ENCODE measurements at places on chromosomes 2 and 18.

GRCh38 chr2:222751238-222751637 lies 79.8 kb downstream of the MOGAT1 start:
- DNase-seq, result no peak

- peak; percentile 65 for DNase-seq
Measured at GRCh38 chr2:205868773-205869333, 186.6 kb downstream of the NRP2 start.

DNA sequence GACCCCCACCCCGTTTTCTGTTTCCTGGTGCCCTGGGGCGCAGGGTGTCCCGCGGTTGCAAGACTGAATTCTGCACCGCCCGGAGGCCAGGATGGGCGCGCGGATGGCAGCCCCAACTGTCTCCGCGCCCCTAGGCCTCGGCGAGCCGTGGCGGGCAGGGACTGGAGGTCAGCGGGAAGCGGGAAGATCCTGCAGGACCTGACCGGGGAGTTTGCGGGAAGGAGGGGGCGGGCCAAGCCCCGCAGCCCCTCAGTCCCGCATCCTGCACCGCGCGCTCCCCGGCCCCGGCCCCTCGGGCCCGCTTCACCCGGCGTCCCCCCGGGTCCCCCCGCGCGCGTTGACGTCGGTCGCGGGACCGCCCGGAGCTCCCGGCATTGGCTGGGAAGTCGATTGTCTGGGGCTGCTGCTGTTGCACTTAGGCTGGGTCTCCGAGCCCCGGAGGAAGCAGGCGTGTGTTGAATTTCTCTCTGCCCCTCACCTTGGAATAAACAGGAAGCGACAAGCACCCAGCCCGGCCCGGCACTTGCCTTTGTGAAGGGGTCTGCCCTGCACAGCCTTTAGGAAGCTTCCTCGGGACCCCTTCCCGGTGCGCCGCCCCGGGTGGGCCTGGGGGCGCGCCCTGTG lies at the start of gene LDLRAD4:
Gene LDLRAD4, plus strand, starts transcription at position 393 of the 624 bp plus-strand sequence.
- DNase-seq, result no peak

- DNase-seq, result no peak
Measured at GRCh38 chr2:206095536-206096332, 9.8 kb upstream of the INO80D start.

DNA sequence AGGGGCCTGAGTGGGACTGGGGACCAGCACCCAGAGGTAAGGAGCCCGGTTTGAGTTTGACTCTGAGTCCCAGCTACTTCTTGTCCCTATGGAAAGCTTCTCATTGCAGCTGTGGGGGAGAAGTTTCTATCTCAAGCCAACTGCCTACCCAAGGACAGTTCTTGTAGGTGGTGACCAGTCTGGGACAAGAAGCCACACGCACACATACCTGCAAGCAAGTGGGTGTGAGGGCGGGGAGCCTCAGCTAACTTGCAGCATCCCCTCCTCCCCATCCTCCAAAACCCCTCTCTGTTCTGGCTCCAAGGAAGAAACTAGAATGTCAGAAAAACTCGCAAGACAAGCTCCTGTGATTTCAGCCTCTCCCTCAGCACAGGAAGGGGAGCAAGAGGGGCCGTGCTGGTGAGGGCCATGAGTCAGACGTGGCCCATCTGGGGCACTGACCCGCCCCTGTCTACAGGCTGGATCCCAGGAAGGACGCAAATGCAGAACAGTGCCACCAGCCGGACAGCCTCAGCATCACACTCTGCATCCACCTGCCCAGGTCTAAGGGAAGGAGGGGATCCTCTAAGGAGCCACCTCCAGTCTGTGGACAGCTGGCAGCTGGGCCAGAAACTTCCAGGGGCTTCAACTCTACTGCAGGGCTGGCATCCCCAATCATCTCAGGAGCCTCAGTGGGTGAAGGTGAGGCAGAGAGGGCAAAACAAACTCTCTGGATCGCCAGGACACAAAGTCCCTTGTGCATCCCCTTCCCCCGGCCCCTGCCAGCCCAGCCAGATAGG lies 103.4 kb downstream of the TNS1 start:
- DNase-seq, result peak; percentile 76

DNA sequence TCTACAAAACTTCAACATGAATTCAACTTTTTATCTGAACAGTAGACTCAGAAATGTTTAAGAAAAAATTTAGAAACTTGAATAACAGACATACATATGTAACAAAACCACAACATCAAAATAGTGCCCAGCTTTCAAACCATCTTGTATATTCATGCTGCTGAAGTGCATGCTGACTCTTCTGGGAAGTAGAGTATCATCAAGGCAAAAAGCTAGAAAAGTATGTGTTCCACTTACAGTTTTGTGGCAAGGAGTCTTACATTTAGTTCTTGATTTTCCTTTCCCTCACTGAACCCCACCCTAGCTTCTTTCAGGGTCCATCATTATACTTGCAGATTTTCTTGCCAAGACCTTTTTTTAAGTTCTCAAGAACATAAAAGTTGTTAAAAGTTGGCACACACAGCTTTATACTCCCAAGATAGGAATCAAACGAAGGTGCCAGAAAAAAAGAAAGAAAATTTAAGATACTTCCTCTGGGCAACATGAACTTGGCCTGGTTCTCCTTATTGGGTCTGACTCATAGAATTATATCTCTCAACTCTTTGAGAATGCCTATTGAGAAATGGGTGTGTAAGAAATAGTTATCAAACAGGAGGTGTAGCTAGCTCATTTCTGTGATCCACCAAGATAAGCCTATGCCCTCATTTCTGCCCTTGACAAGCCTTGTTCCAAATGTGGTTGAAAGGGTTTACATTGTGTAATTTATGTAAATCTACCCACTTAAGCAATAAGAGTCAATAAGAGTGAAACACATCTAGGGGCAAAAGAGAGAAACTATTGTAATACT lies 667.6 kb upstream of the ACVR2A start:
- no peak for DNase-seq

GRCh38 chr18:70397259-70397925 lies 108.5 kb downstream of the SOCS6 start:
- DNase-seq, result no peak

DNA sequence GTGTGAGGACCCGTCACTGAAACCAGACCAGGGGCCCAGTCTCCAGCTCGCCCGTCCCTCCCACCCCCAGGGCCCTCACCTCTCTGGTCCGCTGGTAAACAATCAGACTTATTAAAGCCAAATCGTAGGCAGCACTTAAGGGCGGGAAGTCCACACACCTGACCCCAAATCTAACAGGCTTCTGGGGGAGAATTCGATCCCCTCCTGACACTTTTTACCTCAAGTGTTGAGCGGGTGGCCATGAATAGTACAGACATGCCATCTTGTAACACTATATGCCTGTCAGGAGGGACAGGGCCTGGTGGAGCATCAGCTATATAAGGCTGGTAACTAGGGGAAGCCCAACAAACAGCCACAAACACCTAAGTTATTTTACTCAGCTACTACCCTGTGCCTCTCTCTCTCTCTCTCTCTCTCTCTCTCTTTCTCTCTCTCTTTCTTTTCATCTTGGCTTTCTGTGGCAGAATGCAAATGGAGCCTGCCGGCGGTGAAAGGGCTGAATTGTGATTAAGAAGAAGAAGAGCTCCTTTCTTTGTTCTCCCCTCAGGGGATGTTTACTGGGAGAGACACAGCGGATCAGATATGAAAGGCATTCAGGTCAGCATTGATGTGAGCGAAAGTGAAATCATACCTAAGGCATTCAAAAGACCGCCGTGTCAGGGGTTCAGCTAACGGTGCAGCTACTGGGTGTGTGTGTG lies 9.5 kb downstream of the ZEB2 start:
- DNase-seq, result peak; percentile 90
